Ovary (tissue), 10 donors: ENCODE measurements at places on chromosomes 4 and X.

- H3K4me3 ChIP-seq, result no peak overlapping the region
- H3K36me3 ChIP-seq, result no peaks in the 10 kb centered on the region
- DNase-seq, result no peak
- H3K27me3 ChIP-seq, result no peaks in the 10 kb centered on the region
- no peaks in the 10 kb centered on the region for H3K4me1 ChIP-seq
Measured at GRCh38 chr4:8739317-8739716, 132.3 kb downstream of the HMX1 start.

GRCh38 chrX:71095981-71096759 is 519 bp downstream of the FOXO4 start:
- DNase-seq, result no peak
- peak overlapping the region; percentile 56 for H3K4me3 ChIP-seq
- no peaks in the 10 kb centered on the region for H3K27me3 ChIP-seq

DNA sequence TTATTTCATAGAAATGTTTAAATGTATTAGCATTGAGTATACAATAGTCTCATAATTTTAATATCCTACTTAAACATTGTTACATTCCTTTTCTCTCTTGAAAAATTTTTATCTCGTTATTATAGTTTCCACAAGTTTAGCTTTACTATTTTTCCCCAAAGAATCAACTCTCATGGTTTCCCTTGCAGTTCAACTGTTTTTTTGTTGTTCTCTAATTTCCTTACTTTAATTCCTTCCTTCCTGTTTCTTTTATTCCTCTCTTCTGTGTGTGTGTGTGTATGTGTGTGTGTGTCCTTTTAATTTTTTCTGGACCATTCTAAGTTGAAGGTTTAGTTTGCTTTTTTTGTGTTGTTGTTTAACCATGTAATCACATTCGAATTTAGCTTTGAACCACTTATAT is 171.1 kb downstream of the GASK1B start:
- peaks cover 4% of the 10 kb centered on the region for H3K4me1 ChIP-seq
- DNase-seq, result no peak
- H3K4me3 ChIP-seq, result no peak overlapping the region
- no peaks in the 10 kb centered on the region for H3K36me3 ChIP-seq
- no peaks in the 10 kb centered on the region for H3K27me3 ChIP-seq

- no peak overlapping the region for H3K27ac ChIP-seq
- no peaks in the 10 kb centered on the region for H3K36me3 ChIP-seq
- DNase-seq, result no peak
- no peak overlapping the region for H3K4me3 ChIP-seq
Measured at GRCh38 chr4:67539830-67540229, 5.5 kb downstream of the CENPC start.

- peak overlapping the region; percentile 54 for H3K4me3 ChIP-seq
- DNase-seq, result peak; percentile 43
- no peaks in the 10 kb centered on the region for H3K36me3 ChIP-seq
- H3K4me1 ChIP-seq, result no peaks in the 10 kb centered on the region
- no peak overlapping the region for H3K27ac ChIP-seq
- no peaks in the 10 kb centered on the region for H3K27me3 ChIP-seq
Measured at GRCh38 chrX:46575991-46576392, 2.4 kb downstream of the CHST7 start.

DNA sequence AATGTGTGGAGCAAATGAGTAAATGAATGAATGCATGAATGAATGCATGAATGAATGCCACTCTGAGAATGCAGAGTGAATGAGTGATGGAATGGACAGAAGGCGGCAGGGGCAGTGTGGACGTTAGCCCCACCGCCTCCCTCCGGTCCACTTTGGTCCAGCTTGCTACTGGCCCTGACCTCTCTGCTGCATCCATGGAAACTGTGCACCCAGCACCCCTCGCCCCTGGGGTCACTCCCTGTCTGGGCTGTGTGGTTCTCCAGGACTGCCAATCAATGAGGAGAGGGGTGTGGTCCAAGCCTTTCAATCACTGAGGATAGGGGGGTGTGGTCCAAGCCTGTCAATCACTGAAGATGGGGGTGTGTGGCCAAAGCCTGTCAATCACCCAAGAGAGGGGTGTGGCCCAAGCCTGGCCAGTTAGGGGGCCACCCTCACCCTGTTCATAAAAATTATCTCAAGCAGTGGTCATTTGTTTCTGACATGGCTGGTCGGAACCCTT is 39.2 kb upstream of the ASMTL start:
- no peak for DNase-seq
- no peak overlapping the region for H3K27ac ChIP-seq
- H3K4me1 ChIP-seq, result no peaks in the 10 kb centered on the region

GRCh38 chr4:7361280-7361895 is 73.3 kb downstream of the PSAPL1 start:
- H3K27ac ChIP-seq, result no peak overlapping the region
- H3K4me3 ChIP-seq, result no peak overlapping the region
- peaks cover 17% of the 10 kb centered on the region for H3K4me1 ChIP-seq
- no peaks in the 10 kb centered on the region for H3K36me3 ChIP-seq

- H3K36me3 ChIP-seq, result no peaks in the 10 kb centered on the region
- no peak for DNase-seq
- no peaks in the 10 kb centered on the region for H3K4me1 ChIP-seq
- no peak overlapping the region for H3K4me3 ChIP-seq
Measured at GRCh38 chr4:147727476-147728028, 4.3 kb upstream of the ARHGAP10 start.

DNA sequence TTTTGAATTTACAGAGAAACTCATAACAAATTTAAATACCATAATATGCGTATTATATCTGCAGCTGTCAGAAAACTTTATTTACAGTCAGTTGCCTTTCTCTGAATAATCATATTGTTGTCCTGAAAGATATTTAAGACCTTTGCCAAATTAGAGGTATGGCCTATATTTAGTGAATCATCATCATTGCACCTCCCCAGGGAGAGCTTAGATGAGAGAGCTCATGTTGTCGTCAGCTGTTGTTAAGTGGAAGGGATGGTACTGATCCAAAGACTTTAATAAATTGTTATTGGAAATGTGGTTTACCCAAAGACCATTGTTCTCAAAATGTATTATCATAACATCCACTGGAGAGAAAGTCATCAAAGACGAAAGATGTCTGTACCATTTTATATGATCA is 128.6 kb downstream of the HTR2C start:
- no peaks in the 10 kb centered on the region for H3K36me3 ChIP-seq
- no peaks in the 10 kb centered on the region for H3K4me1 ChIP-seq
- no peak overlapping the region for H3K27ac ChIP-seq
- H3K27me3 ChIP-seq, result no peaks in the 10 kb centered on the region
